HT1080 (cell line): ENCODE measurements at places on chromosomes 12 and 14. TPM values are rescaled to one million over a fixed set of nuclear protein-coding genes. Genes with fewer than 3 reads are reported as not detected.

GRCh38 chr12:11765817-11766794, 116.6 kb downstream of the ETV6 start:
- peak; percentile 14 for DNase-seq

The TMEM253 gene
- 0.50 TPM in 1 of 2 replicates, not detected in the other for total RNA-seq

DNA sequence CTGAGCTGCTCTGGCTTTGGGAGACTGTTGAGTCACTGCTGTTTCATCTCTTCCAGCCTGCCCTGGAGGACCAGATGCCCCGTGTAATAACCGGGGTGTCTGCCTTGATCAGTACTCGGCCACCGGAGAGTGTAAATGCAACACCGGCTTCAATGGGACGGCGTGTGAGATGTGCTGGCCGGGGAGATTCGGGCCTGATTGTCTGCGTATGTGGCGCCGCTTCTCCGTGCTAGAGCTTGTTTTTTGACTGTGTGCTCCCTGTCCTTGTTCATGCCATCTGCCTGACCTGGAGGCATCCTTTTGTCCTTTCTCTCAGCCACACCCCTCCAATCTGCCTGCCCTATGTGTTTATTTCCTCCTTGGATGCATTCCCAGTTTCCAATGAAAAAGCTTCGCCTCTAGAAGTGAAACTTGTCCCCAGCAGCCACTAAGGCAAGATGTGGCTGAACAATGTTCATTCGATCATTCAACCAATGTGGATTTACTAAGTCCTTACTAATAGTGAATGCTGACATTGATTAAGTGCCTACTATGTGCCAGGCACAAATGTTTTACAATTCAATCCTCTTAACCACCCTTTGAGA, 98.6 kb downstream of the NT5DC3 start:
- no peak for DNase-seq

The RPL6 gene
- 1,848 and 2,042 TPM in 2 replicates for total RNA-seq

GRCh38 chr14:30869551-30870155, 4.7 kb upstream of the COCH start:
- DNase-seq, result no peak

- DNase-seq, result peak; percentile 88
Observed at GRCh38 chr12:28759333-28759732, 389.7 kb upstream of the FAR2 start.

DNA sequence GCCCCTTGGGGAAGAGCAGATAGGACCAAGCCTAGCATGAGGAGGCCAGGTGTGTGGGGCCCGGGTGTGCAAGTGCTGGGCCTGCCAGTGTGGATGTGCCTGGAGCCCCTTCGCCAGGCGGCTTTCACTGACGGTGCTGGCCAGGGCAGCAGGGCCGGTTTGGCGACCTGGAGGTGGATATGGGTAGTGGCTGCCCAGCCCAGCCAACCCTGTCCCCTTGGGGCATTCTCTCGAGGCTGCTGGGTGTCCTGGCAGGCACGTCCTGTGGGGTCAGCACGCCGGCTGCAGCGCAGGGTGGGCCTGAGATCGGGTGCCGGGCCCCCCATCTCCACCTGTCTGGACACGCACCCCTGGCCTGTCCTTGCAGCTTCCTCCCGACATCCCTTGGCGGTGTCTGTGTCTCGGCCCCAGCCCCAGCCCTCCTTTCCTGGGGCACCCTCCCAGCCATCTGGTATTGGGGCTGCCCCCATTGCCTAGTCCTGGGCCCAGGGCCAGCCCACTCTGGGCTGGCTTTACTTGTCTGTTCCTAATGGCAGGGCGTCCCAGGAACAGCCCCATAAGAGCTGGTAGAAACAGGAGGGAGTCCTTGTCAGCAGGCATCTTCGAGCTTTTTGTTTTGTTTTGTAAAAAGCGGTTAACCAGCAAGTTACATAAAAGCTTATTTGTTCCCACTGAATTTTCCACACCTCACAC, 7.2 kb upstream of the CRIP2 start:
- no peak for DNase-seq

- no peak for DNase-seq
Observed at GRCh38 chr14:75059642-75060041, 4.2 kb downstream of the ACYP1 start.
